Fibroblast of mammary gland (primary cell): ENCODE measurements at places on chromosomes 4 and X.

GRCh38 chr4:1981251-1982058 lies 27.3 kb downstream of the NELFA start:
- peak; percentile 34 for DNase-seq

DNA sequence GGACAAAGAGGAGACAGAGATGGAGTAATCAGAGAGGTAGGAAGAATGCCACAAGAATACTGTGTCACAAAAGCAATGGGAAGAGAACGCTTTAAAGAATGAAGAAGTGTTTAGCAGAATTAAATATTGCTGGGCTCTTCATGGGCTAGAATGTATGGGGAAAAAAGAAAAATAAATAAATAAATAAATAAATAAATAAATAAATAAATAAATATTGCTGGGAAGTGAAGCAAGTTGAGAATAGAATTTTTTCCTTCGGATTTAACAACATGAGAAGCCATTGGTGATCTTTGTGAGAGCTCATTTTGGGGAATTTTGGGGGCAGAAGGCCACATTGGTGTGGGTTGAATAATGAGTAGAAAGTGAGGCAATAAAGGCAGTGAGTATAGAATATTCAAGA lies 59.7 kb upstream of the FRMPD3 start:
- no peak for DNase-seq

GRCh38 chrX:148930206-148930729 lies 429.9 kb downstream of the AFF2 start:
- DNase-seq = no peak

GRCh38 chr4:173763389-173763788 lies 233.4 kb upstream of the HAND2 start:
- DNase-seq = no peak

DNA sequence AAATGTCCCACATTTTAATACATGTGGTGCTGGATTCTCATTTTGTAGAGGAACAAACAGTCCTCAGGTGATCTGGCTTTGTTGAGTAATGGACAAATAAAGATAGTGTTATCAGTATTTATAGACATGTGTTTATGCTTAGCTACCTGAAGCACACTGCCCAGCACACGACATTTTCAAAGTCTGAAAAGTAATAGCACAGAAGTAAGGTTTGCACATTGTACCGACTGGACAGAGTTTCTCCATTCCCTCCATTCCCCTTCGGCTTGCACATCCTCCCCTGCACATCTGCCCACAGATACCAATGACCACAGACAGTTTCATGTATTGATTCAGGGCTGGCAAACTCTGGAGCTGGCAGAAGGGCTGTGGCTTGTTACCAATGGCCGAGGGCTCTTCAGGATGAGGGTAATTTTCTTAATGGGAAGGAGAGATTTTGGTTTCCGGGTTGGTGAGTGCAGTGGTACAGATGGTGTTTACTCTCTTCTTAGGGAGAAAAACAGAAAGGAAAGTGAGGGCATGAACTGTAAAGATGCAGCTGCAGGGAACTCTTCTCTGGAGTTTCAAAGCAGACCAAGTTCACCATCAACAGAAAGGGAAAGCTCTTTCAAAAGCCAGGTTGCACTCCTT lies 2.3 kb downstream of the GRPR start:
- DNase-seq = no peak

DNA sequence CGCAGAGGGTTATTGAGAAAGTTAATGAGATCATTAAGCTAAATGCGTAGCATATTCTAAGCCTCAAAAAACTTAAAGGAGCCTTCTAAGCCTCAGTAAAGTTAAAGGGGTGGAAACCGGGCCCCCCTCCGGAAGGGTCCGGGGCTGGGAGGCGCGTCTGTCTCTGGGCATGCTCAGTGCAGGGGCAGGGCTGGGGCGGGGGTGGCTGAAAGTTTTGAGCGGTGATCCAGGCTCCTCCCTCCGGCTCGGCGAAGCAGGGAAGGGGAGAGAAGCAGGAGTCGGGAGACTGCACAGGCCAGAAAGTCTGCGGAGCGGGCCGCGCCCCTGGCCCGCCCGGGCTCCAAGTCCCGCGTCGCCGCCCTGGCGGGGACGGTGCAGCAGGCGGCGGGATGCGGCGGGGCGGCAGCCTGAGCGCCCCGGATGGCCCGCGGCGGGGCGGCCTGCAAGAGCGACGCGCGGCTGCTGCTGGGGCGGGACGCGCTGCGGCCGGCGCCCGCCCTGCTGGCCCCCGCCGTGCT lies at the start of gene EVC:
Gene EVC (plus strand): TSS at position 241 of the 518 bp plus-strand sequence. CDS start 180 bp downstream, at position 421.
- DNase-seq = peak; percentile 77

GRCh38 chr4:143023239-143023918 lies 161.3 kb upstream of the USP38 start:
- peak; percentile 2 for DNase-seq

- peak; percentile 90 for DNase-seq
Measured at GRCh38 chr4:86220121-86220520, 139.7 kb downstream of the MAPK10 start.

DNA sequence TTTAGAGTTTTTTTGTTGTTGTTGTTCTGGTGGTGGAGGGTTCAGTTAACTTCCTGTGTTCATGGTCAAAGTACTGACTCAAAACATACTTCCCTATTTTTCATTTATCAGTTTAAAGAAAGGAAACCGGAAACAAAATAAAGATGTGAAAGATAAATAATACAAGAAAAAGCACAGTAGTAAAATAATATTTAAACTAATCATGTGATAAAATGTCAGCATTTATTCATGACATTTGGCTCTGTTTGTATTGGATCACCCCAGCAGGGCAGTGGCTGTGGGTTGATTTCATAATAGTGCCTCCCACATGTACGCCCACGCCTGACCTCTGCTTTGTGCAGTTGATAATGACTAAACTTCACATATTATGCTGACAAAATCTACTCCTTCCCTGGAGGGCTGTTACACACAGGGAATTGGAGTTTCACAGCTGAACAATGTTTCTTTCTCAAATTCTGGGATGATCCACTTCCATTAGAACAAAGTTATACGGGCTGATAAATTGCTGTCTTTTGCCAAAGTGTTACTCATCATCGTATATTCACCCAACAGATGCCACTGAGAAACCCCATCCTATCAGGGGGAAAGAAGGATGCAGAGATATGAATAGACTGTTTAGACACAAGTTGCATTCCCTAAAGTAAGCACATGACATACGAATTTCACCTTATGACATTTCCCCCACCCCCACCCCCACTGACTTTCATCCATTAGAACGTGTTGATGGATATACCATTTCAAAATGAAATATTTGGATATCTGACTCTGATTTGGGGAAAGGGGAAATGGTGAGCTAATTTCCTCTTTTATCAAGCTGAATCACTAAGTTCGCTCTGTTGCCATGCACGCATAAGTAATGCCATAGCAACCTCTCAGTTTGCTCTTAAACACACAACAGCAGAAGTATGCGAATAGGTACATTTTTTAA lies 48.3 kb downstream of the AMELX start:
- peak; percentile 97 for DNase-seq

DNA sequence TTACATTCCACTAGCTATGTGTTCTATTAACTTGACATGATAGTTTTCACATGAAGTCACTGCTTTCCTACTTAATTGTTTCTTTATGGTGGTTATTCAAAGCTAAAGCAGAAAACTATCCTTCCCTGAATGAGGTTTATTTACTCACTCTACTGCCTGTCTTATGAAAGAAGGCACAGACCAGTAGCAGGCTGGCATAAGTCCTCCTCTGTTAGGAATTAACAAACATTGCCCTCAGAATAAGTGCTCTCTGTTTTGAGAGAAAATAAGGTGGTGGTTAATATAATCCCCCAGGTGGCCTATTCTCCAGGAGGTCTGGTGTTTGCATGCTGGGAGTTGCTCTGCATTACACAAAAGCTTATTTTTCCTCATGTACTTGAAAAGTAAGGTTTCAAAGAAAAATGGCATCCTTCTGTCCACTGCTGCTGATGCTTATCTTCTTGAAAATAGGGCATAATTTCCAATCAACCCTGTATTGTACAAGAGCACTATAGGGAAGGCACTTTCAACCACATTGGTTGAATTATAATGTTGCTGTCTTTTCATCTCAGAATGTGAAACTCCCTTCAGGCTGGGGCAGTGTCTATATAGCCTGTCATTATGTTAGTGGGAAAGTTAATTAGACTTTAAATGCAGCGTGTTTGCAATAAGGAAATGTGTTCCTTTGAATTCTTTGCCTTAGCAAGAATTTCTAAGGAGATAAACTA lies 119.7 kb upstream of the TBC1D9 start:
- DNase-seq = no peak

DNA sequence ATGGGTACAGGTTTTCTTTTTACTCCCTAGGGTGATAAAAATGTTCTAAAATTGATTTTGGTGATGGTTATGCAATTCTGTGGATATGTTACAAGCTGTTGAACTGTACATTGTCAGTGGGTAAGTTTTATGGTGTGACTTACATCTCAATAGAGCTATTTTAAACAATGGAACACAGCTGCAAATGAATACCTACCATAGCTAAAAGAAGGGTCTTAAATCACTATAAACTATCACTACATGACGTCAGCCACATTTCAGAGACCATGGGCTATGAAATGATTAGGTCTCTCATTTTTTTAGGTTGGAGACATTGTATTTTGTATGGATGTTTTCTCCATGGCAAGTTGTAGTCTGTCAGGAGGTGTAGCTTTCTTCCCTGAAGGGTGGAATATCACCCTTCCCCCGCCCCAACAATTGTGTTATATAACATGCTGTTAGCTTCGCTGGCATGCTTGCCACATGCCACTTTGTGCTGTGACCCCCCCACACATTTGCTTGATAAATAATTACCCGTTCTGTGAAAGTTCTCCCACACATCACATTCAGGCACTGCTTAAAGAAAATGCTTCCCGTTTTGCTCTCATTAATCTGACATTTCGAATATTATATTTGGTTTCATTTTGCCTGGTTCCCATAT lies 159.7 kb downstream of the ARHGAP10 start:
- DNase-seq = no peak

- no peak for DNase-seq
Measured at GRCh38 chr4:53821179-53821851, 230.0 kb upstream of the LNX1 start.

DNA sequence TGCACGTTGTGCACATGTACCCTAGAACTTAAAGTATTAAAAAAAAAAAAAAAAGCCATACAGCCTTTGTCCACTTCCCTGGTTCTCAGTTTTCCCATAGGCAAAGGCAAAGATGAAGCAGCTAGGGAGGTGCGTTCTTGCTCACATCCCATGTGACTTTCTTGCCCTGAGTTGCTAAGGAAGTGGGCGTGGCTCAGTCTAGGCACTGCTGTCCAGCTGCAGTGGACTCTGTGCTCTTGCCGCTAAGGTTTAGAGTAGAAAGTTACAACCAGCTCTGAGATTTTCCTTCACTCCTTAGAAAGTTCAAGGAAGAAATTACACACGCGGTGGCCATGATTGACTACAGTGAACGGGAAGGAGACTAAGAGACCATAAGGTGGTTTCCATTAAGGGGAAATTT lies 144.7 kb downstream of the NAA11 start:
- DNase-seq = no peak

- peak; percentile 12 for DNase-seq
Measured at GRCh38 chr4:52001616-52002015, 18.5 kb downstream of the LRRC66 start.

- DNase-seq = no peak
Measured at GRCh38 chrX:135543924-135544323, 23.5 kb downstream of the INTS6L start.

DNA sequence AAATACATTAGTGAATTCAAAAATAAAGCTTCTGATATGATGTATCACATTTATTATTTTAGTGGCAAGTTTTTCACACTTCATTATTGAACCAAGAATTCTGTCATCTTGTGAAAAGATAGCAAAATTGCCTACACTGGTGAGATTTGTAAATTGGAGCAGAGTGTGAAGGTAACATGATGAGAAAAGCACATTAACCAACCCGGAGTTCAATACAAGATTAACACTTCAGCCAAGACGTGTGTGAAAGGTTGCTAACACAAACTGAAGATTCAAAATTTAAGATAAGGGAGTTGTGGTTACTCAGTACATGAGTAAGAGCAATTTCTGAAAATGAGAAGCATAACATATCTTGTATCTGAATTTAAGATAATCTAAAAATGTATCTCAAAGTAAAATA lies 346.7 kb downstream of the PDHA2 start:
- no peak for DNase-seq

DNA sequence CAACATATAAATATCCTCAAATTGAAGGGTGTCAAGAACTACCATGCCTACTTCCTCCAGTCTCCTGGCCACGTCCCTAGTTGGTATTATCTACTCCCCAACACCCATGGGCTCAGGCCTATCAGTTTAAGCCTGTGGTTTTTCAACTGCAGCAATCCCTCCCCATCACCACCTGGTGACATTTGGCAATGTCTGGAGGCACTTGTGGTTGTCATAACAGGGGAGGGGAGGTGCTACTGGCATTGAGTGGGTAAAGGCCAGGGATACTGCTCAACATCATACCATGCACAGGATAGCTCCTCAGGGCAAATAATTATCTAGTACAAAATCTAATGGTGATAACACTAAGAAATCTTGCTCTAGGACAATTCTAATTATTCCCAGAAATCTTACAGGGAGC lies 95.3 kb downstream of the COMMD8 start:
- no peak for DNase-seq

- no peak for DNase-seq
Measured at GRCh38 chrX:32825009-32825408, 386.3 kb downstream of the DMD start.

- no peak for DNase-seq
Measured at GRCh38 chr4:119597377-119597776, 31.2 kb downstream of the PDE5A start.

DNA sequence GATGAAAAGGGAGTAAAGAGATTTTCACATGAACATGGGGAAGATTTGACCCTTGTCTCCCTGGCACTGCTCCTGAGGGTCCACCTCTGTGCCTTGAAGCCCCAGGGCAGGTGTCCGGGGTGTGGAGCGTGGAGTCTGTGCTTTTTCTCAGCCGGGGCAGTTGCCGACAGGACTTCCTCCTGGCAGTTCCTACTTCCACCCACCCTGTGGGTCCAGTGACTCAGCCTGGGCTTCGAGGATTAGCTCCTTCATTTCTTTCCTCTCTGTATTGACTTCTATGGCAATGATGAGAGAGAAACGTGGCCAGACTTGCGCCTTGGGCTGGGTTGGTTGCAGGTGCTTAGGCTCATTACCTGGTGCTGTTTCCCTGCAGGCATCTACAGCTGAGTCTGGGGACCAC lies 35.9 kb upstream of the CLCN4 start:
- DNase-seq = no peak

DNA sequence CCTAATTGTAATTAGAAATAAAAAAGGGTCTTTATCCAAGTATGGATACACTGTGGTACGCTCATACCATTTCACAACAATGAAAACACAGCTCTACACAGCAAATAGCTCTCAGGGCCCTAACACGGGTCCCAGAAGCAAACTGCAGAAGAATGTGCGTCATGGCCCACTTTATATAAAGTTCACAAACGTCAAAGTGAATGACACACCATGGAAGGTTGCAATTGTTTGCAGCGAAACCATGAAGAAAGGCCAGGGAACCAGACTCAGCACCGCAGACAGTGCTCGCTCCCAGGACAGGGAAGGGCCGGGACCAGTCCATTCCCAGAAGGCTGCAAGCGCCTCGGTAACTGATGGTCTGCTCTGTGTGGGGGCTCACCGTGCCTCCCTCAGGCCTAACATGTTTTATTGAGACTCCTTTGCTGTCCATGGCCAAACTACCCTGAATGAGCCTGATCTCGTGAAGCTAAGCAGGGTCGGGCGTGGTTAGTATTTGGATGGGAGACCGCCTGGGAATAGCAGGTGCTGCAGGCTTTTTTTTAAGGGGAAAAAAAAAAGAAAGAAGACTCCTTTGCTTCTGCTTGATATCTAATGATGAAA lies 47.8 kb downstream of the ACOX3 start:
- peak; percentile 17 for DNase-seq

GRCh38 chr4:3479358-3480101 lies 16.4 kb downstream of the DOK7 start:
- no peak for DNase-seq
